ENCODE measurements at places on chromosomes 3 and 15.

DNA sequence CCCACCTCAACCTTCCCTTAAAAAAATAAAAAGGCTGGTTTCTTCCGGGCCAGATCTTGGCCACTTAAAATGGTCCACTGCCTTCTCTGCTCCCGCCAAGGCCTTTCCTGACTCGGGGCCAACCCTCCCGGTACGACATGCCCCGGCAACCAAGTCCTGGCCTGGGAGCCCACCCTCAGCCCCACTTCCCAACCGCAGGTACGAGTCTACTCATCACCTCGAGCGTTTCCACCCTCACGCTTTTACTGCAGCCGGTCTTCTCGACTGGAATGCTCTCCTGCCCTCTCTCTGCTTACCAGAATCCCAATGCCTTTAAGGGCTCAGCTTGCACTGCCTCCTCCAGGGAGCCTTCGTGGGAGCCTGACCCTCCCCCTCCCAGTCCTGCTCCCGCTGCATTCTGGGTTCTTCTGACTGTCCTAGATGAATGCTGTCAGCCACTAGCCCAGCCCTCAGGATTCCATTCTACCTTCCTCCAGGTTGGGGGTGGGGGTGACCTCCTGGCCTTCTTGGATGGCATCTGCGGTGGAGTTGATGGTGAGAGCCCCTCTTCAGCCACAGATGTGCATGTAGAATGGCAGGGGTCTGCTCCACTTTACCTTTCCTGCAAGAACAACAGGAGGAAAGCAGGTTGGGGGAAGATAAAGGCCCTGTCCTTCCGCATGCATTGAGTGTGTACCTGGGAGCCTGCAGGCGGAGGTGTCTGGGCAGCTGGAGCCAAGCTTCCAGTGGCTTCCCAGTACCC, 1.1 kb upstream of the CSRNP1 start:
- DNase-seq = no peak

DNA sequence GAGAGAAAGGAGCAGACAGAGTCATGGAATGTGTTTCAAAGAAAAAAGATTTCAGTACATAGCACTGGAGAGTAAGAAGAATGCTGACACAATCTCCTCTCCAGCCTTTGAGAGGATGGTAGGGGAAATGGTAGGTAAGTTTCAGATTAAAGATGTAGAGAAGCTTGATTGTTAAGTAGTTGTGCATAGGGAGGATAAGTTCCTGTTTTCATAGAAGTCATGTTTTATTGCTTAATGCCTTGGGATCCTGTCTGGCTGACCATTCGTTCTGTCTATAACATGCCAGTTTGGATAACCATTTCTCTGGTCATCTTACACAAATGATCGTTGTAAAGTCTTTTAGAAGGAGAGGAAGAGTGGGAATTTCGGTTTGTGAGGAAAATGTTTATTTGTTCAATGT, 95.7 kb upstream of the IGSF10 start:
- no peak for DNase-seq

DNA sequence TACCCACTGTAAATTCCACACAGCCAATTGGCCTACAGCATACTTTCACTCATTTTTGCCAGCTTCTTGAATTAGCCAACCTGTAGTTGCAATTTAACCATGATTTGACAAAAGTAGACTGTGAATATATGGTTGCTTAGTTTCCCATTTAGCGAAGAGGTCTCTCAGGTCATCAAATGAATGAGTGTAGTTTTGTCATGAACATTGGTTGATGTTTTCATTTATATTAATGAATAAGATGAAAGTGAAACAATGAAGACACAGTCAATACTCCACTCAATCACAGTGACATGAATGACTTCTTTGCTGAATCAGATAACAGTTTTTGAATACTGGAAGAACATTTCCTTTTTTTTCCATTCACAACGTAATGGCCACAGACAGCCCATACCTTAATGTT, 15.3 kb upstream of the FAM3D start:
- no peak for DNase-seq

DNA sequence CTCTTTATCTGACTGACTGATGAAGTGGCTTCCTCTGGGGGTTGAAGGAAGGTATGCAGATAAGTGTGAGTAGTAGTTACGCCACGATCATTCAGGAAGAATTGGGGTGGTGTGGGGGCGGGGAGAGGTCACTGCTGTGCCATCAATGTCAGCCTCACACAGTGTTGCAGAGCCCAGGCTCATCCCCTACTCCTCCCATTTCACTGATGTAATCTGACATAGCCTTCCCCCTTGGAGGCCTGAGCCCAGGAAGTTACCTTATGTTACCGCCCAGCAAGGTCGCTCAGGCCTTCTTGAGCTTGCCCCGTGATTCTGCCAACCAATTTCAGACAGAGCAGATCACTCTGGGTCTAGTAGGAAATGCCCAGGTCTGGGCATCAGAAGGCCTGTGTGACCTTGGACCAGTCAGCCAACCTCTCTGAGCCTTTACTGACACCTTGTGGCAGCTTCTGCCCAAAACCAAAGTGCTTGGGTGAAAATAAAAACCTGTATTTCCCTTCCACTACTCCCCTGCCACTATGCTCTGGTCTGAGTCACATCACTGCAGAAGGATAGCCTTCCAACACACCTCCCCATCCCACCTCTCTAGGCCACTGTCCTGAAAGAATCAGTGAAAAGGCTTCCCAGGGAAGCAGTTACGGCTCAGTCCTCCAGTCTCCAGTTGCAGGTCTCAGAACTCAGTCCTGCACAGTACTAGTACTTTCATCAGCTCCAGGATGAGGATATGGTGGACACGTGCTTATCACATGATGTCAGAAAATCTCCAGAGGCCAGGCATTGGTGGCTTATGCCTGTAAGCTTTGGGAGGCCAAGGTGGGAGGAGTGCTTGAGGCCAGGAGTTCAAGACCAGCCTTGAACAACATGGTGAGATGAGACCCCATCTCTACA, 28.1 kb upstream of the INSYN1 start:
- no peak for DNase-seq

GRCh38 chr15:24878153-24878552, 76.6 kb upstream of the SNRPN start:
- peak; percentile 0 for DNase-seq

DNA sequence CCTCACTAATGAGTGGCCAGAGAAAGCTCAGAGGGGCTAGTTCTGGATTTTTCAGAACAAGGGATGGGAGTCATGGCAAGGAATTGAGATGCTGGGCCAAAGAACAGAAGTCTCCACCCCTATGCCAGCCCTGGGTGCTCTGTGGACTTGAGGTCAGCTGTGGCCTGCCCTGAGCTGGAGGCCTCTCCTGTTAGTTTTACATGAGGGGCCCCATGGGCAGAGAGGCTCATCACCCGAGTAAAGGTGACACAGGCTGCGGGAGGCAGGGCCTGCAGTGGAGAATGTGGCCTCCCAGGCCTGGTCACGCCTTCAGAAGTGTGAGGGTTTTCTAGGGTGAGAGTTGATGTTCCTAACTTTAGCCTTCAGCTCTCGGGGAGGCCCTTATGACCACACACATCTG, 44.9 kb downstream of the ABHD5 start:
- DNase-seq = no peak

GRCh38 chr3:185317674-185318073, 45.3 kb upstream of the MAP3K13 start:
- no peak for DNase-seq

DNA sequence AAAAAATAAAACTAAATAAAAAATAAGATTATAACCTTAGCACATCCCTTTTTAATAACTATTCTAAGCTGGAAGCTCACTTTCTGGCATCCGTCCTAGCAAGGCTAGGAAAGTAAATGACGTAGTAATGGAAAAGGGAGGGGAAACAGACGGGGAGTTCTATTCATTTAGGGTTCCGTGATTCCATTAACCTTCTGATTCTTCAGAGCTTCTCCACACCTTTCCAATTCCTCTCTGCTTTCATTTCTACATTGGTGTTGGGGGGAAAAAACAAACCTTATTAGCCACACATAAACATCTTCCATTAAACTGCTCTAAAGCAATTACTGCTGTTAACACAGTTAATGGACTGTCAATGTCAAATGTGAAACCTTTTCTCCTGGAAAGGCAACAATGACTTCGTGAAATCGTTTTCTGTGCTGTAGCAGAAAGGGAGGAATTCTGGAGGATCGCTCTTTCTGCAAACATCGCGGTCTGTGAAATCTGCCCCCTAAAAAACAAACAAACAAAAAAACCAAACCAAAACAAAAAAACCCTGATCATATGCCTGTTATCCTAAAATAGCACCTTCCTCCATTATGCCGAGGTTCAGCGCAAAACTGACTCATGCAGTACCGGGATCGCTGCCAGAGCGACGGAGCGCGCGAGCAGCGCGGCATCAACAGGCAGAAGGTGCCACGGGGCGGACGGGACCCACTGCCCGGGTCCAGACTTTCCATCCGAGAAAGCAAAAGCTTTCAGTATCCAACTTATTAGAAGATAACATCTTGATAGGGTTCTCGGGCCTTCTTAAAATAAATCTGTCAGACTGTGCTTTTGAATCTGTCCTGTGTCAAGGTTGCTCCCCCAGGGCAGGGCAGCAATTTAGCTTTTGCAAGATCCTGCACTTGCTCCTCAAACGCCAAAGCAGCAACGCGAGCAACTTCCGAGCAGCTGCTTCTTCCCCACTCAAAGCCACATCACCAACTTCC, 156.2 kb downstream of the FGF12 start:
- no peak for DNase-seq

DNA sequence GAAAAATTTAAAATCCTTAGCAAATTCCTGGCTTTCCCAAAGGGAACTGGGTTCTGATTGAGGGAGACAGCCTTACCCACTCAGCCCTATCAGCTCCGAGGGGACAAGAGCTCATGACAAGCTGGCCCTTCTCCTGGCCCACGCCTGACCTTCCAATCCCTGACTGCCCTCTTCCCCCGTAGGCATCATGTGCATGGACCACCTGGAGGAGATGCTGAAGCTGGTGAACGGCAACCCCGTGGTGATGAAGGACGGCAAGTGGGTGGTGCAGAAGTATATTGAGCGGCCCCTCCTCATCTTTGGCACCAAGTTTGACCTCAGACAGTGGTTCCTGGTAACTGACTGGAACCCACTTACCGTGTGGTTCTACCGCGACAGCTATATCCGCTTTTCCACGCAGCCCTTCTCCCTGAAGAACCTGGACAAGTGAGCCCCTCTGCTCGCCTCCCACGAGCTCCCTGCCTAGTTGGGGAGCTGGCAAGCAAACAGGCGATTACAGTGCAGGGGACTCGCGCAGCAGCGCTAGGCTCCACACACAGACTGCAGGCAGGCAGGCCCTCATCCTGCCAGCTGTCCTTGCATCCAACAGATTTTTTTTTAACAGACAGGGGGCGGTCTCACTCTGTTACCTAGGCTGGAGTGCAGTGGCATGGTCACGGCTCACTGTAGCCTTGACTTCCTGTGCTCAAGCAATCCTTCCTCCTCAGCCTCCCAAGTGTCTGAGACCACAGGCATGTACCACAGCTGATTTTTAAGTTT, 16.8 kb downstream of the RPUSD3 start:
- no peak for DNase-seq

DNA sequence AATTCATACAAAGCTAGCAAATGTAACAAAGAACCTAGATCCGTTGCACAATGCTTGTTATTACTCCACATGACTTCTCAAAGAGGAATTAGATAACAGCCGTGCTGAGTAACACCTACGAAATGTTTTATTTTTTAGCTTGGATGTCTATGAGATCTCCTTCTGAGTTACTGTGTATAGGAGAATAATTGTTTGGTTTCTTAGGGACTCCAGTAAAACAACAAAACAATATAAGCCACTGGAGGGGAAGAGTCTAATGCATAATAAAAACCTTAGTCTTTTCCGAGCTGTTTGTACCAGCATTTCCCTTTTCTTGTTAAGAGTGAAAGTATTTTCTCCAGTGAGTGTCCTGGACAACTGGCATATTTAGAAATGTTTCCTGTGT, 15.6 kb downstream of the SNAP23 start:
- no peak for DNase-seq

- no peak for DNase-seq
Measured at GRCh38 chr15:68789534-68790241, 31.0 kb downstream of the ANP32A start.

- no peak for DNase-seq
Measured at GRCh38 chr3:111926266-111926676, 52.6 kb upstream of the ABHD10 start.

DNA sequence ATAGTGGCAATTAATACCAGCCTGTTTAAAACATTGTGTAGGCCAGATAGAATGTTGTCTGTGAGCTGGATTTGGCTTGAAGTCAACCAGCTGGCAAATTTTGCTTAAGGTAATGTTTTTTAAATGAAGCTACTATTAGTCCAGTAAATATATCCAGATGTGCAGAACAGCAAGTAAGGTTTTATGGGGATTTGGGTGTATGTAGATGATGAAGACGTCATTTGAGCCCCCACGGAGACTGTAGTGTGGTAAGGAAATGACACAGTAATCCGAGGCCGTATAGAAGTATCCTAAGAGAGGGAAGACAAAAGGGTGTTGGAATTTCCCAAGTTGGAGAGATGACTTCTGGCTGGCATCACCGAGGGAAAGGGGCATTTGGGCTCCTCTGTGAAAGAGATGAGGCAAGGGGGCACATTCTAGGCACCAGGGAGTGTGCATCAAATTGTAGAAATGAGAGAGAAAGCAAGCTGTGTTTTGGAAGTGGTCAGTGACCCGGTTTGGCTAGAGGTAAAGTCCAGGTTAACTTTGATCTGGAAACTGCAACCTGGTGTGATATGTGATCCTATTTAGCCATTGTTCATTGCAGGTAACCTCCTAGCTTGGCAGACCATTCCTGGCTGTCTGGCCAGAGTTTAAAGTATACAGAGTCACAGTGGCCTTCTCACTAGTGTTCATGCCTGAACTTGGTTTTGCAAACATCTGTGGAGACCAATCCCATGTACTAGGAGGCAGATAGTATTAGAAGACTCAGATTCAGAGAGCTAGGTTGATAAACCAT, 104.2 kb downstream of the ITPR1 start:
- no peak for DNase-seq

GRCh38 chr15:62291262-62291661, 126.2 kb upstream of the C2CD4B start:
- no peak for DNase-seq

- DNase-seq = no peak
Measured at GRCh38 chr3:122929188-122930062, 98.1 kb downstream of the SEMA5B start.

- peak; percentile 2 for DNase-seq
Measured at GRCh38 chr3:43998836-43999727, 242.6 kb upstream of the TOPAZ1 start.
